NCI-H1417 (cell line): ENCODE measurements at places on chromosomes 1 and 21.

- DNase-seq, result no peak
These were observed 33.7 kb upstream of the IFI44L start for GRCh38 chr1:78586572-78586971.

GRCh38 chr1:21914880-21915640 is 22.1 kb downstream of the HSPG2 start:
- DNase-seq, result no peak

- DNase-seq, result no peak
These were observed 947.5 kb downstream of the BRINP3 start for GRCh38 chr1:189530162-189530561.

DNA sequence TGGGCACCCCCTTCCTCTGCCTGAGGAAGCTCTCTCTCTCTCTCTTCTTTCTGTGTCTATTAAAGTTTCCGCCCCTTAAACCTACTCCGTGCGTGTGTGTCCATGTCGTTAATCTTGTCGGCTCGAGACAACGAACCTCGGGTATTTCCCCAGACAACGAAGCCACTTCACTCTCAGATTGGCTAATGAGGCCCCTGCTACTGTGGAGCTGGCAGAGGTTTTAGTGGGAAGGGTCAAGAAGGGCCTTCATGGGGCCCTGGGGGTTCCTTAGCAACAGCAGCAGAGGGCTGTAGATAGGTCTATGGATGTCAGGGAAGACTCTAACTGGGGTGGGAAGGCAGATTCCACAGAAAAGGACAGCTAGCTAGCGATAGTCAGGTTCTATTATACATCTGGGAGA is 239.8 kb upstream of the RAB4A start:
- no peak for DNase-seq

DNA sequence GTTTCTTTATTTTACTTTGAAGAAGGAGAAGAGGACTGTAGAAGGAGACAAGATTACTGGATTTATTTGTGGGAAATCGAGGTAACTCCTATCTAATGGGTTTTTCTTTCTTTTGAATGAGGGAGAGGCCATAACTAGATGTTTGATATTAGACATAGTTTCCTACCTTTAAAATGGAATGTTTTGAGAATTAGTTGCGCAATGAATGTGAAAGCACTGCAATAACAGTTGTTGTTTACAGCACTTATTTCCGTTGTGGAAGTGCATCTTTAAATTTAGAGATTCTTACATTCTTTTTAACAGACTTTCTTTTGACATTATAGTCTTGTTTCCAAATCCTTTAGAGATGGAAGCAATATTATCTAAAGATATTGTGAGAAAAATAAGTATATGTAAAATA is 229.0 kb downstream of the SRGAP2C start:
- DNase-seq, result no peak

DNA sequence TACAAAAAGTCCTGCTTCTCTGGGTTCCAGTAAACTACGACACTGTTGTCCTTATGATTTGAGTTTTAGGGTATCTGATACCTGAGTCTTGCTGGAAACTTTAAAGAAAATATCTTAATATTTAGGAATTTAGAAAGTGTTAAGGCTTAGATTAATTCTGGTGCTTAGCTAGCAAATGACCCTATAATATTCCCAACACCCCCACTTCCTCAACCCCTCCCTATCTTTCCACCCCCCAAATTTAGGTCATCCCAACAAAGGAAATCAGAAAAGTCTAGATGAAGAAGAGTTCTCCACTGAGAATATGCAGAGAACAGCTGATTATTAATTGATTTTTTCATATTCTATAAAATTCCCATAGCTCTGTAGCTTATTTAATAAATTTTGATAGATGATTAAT is 11.7 kb downstream of the STX12 start:
- no peak for DNase-seq

DNA sequence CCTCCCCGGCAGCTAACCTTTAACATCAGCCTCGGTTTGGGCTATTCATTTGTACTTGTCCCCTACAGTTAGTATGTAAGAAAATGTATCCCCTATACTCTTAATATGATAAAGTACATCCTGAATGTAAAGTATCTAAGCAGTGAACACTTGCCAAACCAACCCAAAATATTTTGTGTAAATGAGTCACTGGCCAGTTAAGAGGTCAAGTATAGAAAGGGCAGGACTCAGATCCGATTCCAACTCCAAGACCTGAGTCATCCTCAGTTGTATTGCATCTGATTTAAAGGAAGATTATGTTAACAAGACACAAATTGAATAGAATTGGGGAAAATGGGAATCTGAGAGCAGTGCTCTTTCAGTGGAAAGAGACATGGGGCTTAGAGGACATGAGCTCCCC is 84.4 kb downstream of the CD58 start:
- DNase-seq, result no peak

GRCh38 chr1:161047436-161048420 is 2.0 kb upstream of the USF1 start:
- no peak for DNase-seq

DNA sequence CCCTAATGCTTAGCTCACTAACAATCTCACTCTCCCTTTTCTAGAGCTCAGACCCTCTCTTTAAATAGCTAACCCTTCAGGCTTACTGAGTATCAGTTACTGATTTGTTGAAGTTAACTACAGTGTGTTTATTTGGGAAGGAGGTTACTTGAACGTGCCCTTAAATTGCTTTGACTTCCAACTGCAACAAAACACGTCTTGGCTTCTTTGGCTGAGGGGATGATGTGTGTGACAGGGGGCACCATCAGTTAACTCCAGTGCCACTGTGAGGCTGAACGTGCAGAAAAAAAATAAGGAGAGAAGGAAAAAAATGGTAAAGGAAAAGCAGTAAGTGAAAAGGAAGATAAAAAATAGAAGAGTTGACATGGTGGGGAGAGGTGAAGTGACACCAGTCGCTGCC is 75.1 kb upstream of the NRIP1 start:
- no peak for DNase-seq

DNA sequence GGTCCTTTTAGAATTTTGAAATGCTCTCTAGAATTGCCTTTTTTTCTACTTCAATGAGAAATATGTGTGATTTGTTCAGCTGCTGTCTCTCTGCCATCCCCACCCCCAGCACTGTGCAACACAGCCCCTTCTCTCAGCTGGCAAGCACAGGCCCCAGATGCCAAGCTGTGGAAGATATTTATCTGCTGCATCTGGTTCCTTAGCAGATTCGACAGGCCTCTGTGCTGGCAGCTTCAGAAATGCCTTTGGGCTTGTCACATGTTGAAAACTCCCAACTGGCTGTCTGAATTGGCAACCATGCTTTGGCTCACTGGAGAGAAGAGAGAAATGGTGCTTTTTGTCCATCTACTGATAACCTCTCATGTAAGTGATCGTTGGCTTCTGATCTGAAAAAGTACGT is 206.7 kb upstream of the C1orf87 start:
- DNase-seq, result no peak

DNA sequence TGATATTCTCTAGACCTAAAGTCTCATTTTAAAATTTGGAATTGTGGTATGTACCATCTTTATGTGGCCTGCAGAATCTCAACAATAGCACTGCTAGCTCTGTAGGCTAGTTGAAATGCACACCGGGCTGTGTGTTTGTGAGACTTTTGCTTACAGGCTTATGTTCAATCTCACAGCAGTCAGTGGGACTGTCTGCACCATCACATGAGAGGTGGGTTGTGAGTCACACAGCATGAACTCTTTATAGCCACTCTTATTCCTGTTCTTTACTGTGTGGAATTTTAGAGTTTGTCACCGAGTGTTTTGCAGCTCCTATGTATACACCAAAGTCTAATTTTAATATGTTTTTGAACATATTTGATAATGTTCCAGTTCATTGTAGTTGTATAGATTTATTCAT is 74.6 kb downstream of the RASAL2 start:
- DNase-seq, result no peak

DNA sequence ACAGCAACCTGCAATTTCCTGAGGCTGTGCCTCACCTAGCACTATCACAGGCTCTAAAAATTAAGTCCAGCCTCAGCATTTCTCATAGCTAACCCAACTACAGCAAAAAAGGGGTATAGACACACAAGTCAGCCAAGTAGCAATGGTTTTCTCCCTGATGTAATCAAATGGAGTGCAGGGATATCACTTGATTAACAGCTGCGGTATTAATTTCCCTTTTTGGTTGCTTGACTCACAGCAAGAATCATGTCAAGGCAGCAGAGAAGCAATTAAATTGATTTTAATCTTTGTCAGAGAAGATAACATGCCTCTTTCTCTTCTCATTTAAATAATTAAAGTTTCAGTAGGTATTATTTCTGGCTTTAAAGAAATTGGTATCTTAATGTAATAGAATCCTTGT is 278.9 kb downstream of the RWDD3 start:
- no peak for DNase-seq

GRCh38 chr1:237386362-237387143 is 344.6 kb downstream of the RYR2 start:
- DNase-seq, result no peak

DNA sequence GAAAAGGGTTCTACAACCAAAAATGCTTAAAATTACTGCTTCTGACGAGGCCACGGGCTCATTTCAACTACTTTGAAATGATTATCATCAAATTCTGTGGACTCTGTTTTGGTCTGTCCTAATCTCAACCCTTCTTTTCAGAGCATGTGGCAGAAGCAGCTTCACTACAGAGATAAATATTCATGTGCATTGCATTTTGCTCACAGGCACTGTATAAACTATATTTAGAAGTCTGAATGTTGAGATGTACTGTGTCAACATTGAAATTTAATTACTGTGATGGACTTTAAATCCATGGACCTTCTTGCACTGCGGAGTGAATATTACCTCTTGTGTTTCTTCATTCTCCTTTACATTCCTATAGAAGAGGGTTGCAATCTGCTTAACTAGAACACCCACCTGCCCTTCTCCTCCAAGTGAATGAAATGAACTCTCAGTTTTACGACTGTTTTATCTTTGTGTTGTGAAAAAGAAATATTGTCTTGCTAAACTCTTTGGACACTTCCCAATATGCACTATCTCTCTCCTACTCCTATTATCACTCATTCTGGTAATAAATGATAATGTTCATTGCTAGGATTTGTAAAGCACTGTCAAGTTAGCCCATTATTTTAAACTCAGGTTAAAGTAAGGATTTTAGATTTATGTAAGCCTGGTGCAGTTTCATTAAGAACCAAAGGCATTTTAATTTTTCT is 281.2 kb upstream of the ST6GALNAC5 start:
- DNase-seq, result no peak

DNA sequence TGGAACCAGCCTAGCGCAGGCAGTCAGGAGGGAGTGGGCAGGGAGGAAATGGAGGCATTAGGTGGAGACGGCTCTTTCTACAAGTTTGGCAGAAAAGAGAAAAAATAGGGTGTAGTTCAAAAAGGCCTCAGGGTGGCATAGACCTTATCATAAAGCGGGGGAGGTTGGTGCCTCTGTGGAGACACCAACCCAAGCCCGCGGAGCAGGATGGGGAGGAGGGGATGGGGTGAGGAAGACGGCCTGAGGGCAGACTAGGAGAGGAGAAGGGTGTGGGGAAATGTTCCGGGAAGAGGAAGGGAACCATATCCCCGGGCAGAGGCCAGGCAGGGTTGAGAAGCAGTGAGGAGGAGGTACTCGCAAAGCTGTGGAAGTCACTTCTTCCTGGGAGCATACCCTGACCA is 17.4 kb upstream of the SHE start:
- no peak for DNase-seq

DNA sequence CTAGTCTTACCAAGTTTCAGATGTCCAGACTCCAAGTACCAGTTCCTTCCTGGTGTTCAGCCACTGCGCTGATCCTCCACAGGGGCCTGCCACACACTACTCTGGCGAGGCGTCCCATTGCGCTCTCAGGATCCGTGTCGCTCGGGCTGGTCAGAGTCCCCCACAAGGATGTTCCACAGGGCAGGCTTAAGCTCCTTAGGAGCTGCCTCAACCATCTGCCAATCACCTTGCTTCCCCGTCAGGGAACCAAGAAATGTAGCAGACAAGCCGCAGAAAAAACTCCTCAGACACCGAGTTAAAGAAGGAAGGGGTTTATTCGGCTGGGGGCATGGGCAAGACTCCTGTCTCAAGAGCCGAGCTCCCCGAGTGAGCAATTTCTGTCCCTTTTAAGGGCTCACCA is 9.8 kb downstream of the OR2W3 start:
- DNase-seq, result no peak

DNA sequence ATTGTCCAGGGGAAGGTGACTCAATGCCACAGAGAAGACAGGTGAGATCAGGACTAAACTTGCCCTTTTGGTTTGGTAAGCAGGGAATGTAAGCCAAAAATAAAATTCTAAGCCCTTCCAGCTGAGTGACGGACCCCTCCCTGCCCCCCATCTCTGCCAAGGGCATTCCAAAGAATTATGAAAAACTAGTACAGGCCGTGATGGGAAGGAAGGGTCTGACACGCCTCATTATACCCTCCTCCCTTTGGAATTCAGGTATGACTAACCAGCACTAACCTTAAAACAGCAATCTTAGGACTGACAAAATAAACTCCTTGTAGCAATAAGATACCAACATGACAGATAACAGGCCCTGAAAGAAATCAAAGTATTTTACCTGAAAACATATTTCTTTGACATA is 99.6 kb downstream of the GABPA start:
- no peak for DNase-seq

DNA sequence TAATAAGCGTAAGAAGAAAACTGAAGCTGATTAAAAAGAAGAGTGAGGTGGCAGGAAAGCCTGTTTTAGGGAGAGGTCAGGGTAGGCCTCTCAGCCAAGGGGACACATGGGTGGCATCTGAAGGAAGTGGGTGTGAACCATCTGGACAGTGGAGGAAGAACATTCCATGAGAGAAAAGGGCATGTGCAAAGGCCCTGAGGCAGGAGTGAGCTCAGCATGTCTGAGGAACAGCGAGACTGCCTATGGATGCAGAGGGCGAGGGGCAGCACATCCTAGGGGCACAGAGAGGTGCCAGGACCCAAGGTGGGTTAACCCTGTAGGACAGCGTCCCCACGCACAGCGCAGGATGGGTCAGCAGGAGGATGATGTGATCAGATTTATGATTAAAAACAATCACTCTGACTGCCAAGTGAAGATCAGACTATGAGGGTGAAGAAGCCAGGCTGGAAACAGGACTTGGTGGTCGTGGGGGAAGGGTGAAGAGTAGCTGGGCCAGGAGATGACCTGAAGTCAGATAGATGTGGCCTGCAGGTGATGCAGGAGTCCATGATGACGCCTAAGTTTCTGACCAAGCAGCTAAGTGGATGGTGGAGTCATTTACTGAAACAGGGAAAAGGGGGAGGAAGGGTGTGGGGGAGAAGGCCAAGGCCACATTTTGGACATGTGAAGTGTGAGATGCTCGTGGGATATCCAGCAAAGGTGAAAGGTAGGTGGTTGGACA is 37.9 kb downstream of the PABPC4 start:
- DNase-seq, result no peak

- no peak for DNase-seq
These were observed 3.0 kb downstream of the CDK11A start for GRCh38 chr1:1721201-1721600.

DNA sequence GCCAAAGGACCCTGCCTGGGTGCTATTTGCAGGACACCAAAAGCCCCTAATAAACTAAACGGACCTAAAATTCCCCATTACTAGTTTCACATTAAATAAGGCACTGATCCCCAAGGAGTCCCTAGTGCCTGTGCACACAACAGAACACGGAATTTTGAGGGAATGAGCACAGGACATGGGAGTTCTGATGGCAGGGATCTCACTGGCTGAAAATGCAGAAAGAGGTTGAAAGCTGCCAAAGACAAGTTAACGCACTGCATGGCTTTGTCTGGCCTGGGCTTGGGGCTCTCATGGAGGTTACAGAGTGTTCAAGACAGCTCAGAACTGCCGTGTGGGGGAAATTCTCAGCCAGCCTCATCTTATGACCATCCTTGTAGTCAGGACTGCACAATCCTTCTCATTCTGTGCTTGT is 15.6 kb upstream of the ATP1B1 start:
- no peak for DNase-seq
